ENCODE measurements at places on chromosomes 4 and X.

- peak; percentile 41 for DNase-seq
Measured at GRCh38 chrX:107716118-107716684, 59.4 kb downstream of the TSC22D3 start.

DNA sequence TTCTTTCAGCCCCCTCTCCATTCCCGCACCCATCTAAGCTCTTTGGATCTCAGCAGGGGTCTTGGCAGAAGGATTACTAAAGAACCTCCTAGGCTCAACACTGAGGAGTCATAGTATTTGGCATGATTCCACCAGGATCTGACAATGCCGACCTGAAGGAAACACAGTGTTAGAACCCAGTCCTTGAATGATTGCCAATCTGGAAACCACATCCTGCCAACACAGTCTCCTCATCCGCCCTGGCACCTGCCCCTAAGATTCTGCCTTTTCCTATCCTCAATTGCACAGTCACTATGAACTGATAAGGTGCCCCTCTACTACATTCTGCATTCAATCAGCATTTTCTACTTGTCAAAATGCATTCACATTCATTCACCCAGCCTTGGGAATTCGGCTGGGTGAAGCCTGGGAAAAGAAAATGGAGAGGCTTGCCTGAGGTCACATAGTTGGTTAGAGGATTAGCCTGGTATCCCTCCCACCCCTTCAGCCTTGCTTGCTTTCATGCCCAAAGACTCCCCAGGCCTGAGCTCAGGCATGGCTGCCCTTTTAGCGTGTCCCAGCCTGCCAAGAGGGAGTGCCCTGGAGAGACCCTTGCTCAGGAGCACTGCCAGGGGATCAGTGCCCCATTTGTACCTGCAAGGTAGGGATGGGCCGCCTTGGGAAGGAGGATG is 2.2 kb upstream of the CLDN2 start:
- DNase-seq: no peak

- no peak for DNase-seq
Measured at GRCh38 chrX:24426921-24427746, 38.0 kb upstream of the PDK3 start.

DNA sequence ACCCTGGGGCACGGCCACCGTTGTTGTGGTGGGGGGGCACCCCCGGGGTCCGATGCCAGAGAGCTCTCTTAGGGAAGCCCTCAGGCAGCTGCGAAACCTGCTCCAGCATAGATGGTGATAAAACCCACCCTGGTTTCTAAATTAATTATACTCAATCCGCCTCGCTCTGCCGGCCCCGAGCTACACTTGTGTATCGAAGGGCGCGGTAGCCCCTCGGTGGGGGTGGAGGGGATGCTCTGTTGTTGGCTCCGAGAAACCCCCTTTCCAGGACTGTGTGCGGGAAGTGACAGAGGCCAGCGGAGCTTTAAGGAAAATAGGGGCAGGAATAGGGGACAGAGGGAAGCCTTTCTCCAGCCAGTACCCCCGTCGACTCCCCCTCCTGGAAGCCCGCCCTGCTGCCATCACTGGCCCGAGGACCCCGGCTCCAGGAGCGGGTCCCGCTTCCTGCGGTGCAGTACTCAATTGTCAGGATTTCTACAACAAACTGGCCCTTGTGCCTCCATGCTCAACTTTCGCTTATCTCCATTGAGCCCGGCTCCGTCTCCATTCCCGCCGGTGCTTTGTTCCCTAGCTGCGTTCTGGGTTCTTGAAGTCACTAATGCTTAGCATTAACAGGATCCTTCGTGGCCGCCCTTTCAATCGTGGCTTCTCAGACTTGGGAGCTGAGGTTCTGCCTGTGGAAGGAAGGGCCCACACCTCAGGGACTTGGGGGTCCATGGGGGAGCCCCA is 408.2 kb downstream of the BCOR start:
- DNase-seq: no peak

DNA sequence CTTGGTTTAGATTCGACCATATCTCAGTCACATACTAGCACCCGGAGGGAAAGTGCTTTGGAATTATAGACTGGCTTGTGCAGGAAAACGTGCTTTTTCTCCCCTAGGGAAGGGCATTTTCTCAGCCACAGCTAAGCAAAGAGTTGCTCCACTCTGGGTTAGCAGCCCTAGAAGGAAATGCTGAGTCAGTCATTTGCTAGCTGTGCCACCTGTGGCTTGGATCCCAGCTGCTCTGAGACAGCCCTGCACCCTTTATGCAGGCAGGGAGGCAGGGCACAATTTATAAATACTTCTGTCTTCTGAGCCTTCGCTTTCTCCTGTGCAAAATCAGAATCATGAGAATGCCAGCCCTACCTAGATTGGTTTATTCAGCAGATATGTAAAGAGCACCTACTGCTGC is 1.3 kb upstream of the USP51 start:
- DNase-seq: no peak

GRCh38 chrX:124719060-124719459 is 372.7 kb downstream of the SH2D1A start:
- no peak for DNase-seq

All from GM13977 (cell line).